ENCODE measurements at places on chromosomes 13 and 19. TPM values are rescaled to one million over a fixed set of nuclear protein-coding genes. Genes with fewer than 3 reads are reported as not detected.

Gene ZNF581
- 10.5 TPM for total RNA-seq

Gene ERICH4
- total RNA-seq, result not detected

Gene ALOX5AP
- total RNA-seq, result 9.6 TPM

GRCh38 chr19:10045371-10045770, 32.1 kb downstream of the RDH8 start:
- no peak for DNase-seq

- no peak for DNase-seq
These were observed 817.8 kb upstream of the PCDH9 start for GRCh38 chr13:68047889-68048288.

- DNase-seq, result no peak
These were observed 610.9 kb upstream of the PCDH9 start for GRCh38 chr13:67841071-67841470.

Gene BRME1
- 7.2 TPM for total RNA-seq

DNA sequence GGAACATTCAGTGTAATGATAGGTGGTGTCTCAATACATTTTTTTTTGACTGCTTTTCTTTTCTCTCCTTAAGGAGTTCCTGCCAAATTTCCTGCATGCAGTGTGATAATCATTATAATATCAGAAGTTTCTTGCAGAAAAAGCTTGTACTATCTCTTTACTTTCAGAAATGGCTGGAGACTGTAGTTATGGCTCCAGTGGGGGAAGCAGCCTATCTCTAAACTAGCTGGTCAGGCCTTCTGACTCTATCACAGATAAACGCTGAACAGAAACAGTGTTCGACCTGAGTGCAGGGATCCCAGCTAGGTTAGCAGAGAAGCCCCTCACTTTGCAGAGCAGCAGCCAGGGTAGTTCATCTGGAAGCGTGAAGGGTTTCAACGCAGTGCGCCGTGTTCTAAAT, 1.9 kb downstream of the CCNE1 start:
- DNase-seq, result no peak

- DNase-seq, result peak; percentile 86
These were observed at the start of gene ZNF562 for GRCh38 chr19:9674663-9675357. Gene ZNF562, minus strand, starts transcription at chr19:9675100. Its CDS starts 14,356 bp downstream, at chr19:9660744.

- DNase-seq, result no peak
These were observed 113.3 kb upstream of the SPRY2 start for GRCh38 chr13:80454245-80454644.

Gene PTGER1
- total RNA-seq, result 0.11 TPM

Gene GPR12
- 12.7 TPM for total RNA-seq

DNA sequence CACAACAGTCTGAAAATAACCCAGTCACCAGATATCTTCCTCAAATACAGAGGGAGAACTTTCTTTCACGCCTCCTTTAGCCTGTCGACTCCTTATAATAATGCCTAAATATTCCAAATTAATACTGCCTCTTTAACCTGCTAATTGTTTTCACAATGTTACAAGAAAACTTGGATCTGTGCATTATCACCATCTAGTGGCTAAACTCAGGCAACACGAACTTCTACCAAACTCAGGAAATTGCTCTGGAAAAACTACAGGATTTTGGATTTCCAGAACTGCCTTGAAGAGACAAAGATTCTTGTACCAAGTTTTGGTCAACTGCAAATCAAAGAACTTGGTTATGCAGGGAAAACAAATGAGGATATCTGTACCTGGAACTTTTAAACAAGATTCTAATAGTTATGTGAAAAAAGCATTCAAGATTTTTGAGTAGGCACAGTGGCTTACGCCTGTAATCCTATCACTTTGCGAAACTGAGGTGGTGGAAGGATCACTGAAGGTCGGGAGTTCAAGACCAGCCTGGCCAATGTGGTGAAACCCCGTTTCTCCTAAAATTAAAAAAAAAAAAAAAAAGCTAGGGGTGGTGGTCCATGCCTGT, 10.8 kb downstream of the CLN5 start:
- DNase-seq, result no peak

- DNase-seq, result no peak
These were observed 5.0 kb upstream of the LILRB5 start for GRCh38 chr19:54262066-54262465.

Gene TNFSF11
- 0.22 TPM for total RNA-seq

- DNase-seq, result no peak
These were observed 14.7 kb upstream of the LENG8 start for GRCh38 chr19:54434112-54434872.

- DNase-seq, result no peak
These were observed 39.6 kb upstream of the CLDN10 start for GRCh38 chr13:95512957-95513356.

Gene CHERP
- 9.9 TPM for total RNA-seq

DNA sequence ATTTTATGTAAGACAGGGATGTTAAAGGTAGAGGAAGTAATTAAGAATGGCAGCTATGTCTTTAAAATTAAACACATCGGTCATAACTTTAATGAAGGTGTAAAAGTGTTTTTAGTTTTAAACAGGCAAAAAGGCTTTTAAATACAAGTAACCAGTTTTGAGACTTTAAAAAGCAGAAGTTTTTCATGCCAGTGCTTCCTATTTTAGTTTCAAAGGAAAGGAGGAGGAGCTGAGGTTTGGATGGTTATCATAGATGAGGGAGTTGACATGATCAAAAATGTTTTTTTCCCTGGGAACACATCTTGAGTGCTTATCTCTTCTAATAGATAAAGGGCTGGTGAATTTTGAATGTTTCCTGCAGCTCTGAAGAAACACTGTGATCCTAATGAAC, 42.9 kb downstream of the LRCH1 start:
- DNase-seq, result no peak

Gene CFD
- 6.5 TPM for total RNA-seq

Gene ICAM1
- total RNA-seq, result 5.7 TPM

GRCh38 chr19:50320051-50320450, 9.1 kb downstream of the KCNC3 start:
- no peak for DNase-seq

Gene RINL
- 8.7 TPM for total RNA-seq

DNA sequence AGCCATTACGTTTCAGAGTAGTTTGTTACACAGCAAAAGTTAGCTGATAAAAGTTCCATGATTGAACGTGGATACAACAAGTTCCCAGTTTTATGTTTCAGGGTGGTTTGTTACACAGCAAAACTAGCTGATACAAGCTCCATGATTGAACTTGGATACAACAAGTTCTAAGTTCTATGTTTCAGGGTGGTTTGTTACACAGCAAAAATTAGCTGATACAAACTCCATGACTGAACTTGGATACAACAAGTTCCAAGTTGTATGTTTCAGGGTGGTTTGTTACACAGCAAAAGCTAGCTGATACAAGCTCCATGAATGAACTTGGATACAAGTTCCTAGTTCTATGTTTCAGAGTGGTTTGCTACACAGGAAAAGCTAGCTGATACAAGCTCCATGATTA, 47.6 kb downstream of the INSR start:
- DNase-seq, result no peak

All from spinal cord (tissue), 10 donors.